Bone marrow (tissue), 2 donors: ENCODE measurements at places on chromosomes 13 and 19.

- no peak for DNase-seq
Measured at GRCh38 chr13:86403181-86403580, 604.0 kb upstream of the SLITRK6 start.

GRCh38 chr19:6767357-6768235 is at the start of gene SH2D3A:
SH2D3A (minus strand) TSS chr19:6767435; CDS start chr19:6763748, 3,687 bp downstream.
- DNase-seq, result peak; percentile 70

DNA sequence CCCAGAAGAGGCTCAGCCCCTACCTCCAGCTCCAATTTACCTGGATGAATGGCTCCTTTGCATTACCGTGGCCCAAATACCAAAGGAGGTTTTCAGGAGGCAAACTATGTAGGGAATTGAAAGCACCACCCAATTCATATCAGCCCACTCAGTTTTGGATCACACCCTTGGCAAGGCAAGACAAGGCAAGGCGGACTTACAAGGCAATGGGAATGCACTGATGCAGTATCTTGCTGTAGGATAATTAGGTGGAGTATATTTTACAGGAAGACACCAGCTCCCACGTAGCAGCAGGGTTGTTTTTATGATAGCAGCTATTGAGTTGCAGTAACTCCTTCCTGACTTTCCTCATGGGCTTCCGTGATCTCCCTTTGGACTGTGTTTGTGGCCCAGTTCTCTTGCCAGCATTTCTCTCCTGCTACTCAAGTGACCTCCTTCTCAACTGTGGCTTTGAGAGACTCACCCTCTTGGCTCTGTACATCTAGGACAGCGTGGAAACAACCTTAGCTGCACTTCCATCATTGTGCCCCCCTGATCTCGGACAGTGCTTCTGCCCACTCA is 935.9 kb downstream of the EFNB2 start:
- DNase-seq, result no peak

DNA sequence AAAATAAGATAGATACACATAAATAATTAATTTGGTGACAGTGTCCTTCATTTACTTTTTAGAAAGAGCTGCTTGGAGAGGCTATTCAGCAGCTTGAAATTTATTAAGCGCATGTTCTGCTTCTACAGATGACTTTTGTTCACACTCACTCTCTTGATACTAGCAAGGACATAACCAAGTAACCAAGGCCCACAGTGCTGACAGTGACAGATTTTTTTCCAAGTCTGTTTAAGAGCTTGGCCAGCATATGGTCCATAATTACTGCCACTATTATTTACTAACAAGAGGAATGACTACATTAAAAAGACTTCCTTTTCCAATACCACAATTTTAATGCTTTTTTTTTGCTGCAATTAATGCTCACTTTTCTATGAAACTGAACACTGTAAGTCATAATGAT is 673.7 kb upstream of the MIR17HG start:
- no peak for DNase-seq

DNA sequence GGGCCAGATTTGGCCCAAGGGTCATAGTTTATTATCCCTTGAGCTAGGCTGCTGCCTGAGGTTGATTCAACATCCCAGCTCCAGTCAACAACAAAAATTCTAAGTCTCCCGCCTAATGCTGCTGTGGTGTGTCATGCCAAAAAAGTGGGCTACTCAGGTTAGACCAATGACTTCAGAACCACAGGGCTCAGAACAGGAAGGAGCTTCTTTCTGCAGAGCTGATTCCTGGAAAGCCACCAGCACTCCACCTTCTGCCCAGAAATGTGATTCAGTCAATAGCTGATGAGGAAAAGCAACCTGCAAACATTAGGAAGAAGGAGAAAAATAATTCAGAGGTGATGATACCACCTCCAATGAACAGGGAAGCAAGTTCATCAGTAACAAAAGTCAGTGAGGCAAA is 56.1 kb upstream of the SERPINE3 start:
- DNase-seq, result no peak

GRCh38 chr19:19997656-19998268 is 41.5 kb downstream of the ZNF682 start:
- DNase-seq, result no peak

GRCh38 chr13:32323912-32324311 is 8.6 kb downstream of the BRCA2 start:
- DNase-seq, result no peak

- no peak for DNase-seq
Measured at GRCh38 chr19:2249010-2249866, at the start of gene AMH. AMH (plus strand) TSS chr19:2249323; CDS start chr19:2249333, 10 bp downstream.

GRCh38 chr19:36051637-36052036 is 2.4 kb downstream of the THAP8 start:
- DNase-seq, result no peak

DNA sequence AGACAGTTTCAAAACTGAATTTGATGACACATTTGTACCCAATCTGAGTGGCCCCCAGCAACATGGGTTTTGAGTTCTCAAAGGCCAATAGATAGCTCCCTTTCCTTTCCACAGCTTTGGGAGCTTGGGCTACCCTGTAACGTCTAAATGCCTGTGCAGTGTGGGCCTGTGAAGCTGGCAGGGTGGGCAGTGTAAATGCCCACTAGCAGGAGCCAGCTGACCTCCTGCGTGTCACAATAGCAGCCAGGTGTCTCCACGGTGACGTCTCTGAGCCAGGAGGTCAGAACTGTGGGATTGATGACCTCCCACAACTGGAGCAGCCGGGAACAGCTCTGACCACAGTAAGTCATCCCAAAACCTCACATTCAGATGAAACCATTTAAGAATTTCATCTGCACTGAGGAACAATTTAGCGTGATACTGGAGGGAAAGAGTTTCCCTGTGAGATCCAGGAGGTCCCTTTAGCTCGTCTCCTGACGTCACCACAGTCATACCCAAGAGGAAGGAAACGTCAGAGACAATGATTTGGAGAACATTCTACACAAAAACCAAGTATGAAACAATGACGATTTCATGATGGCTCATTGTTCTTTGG is at the start of gene IPO5:
TSS of gene IPO5 (plus strand) at position 300 of the 595 bp plus-strand sequence. CDS start 23,022 bp downstream, outside the sequence.
- DNase-seq, result no peak

GRCh38 chr19:19445911-19446361 is 40.5 kb downstream of the GATAD2A start:
- DNase-seq, result no peak

DNA sequence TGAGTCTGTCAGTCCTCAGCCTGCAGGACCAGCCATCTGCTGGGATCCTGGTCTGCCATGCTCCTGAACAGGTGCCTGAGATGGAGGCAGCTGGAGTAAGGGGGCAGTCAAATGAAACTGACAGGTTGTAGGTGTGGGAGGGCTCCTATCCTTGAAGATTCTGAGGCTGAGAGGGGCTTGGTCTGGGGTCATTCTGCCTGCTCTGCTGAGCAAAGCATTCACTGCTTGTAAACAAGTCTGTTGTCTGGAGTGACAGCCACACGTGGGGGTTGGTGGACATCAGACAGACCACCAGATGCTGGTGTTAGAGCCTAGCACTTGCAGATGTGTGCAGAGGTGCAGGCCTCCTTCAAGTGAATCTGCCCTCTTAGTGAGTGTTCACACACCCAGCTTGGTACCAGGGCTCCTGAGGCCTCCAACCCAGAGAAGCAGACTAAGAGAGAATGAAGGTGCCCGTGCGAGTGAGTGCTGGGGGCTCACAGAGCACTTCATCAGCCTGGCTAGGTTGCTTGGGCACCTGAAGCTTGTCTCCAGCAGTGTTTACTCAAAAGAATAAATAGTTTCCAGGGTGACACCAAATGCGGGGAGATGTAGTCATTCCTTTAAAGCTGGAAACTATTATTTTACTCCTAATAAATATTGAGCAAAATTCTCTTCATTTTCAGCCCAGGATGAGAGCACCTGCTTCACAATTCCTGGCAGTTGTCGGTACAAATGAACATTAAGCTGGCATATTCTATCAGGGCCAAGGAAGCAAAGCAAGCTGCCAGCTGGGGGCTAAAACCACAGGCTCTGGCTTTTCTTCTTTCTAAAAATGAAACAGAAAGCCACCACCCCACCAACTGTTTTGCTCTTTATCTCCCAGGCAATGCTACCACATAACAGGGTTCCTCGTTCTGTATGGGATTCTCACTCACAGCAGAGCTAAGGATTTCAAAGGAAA is 82.3 kb downstream of the RNASEH2B start:
- DNase-seq, result peak; percentile 73

- no peak for DNase-seq
Measured at GRCh38 chr19:18932216-18932841, 8.7 kb downstream of the HOMER3 start.

DNA sequence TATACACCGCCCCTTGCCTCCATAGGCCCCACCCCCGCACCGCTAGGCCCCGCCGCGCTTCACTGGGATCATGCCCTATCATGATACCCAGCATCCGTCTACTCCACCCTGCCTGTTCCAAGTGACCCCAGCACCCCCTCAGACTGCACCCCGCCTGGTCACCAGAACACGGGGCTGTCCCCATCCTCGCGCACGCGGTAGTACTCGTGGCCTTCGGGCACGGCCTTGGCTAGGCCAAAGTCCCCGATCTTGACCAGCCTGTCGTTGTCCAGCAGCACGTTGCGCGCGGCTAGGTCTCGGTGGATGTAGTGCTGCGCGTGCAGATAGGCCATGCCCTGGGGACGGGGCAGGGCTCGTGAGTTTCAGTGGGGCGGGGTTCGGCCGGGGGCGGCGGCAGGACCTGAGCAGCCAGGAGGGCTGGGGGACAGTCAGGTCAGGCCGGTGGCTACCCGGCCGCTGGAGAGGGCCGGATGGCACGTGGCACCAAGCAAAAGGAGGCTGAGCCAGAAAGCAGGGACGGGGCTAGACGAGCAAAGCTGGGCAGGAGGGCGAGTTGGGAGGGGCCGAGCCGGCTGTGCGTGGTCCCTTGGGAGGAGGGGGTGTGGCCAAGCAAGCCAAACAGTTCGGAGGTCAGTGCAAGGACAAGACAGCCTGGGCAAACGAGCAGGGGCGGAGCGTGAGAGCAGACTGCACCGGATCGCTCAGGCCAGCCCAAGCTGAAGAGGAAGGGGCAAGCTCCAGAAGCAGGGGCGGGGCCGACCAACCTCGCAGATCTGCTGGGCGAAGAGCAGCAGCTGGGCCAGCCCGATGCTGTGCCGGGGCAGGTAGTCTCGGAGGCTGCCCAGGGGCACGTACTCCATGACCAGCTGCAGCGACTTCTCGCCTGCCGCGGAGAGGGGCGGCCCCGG is 13.6 kb upstream of the ICAM3 start:
- no peak for DNase-seq

GRCh38 chr19:40216777-40217026 is 1.5 kb downstream of the TTC9B start:
- DNase-seq, result no peak

- DNase-seq, result no peak
Measured at GRCh38 chr13:109131698-109132257, 502.4 kb downstream of the MYO16 start.

DNA sequence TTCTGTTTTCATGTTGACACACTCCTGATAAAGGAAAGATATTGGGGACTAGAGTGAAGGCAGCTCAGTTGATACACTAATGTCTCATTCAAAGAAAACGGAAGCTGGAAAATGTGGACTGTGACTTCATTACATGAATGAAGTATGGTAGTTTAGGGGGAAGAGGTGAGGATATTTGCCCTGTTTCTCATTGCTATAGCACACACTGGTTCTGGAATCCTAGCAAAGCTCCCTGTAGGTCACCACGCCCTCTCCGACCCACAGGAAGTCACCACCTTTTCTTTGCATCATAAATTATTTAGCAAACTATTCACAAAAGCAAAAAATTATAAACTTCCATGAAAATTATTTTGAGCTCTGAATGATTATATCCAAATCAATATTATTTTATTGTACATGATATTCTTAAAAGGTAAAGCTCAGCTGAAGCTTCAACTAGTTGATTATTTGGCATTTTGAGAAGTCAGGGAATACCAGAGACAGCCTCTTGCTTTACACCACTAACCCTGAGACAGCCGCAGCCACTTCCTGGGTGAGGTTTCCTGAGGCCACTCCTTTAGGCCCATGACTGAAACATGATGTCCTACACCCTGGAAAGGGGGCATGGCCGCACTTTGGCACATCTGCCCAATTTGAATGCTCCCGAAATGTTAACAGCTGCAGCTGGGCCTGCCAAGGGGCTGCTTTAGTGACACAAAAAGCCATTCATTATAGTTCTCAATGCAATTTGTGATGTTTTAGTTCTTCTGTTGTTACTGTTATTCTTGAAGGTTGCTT is 50.0 kb upstream of the WDFY2 start:
- no peak for DNase-seq

- DNase-seq, result peak; percentile 32
Measured at GRCh38 chr19:19185853-19186740, 5.9 kb downstream of the BORCS8 start.

- no peak for DNase-seq
Measured at GRCh38 chr19:803686-804418, 6.6 kb downstream of the PTBP1 start.

- no peak for DNase-seq
Measured at GRCh38 chr13:67377919-67378318, 147.8 kb upstream of the PCDH9 start.

DNA sequence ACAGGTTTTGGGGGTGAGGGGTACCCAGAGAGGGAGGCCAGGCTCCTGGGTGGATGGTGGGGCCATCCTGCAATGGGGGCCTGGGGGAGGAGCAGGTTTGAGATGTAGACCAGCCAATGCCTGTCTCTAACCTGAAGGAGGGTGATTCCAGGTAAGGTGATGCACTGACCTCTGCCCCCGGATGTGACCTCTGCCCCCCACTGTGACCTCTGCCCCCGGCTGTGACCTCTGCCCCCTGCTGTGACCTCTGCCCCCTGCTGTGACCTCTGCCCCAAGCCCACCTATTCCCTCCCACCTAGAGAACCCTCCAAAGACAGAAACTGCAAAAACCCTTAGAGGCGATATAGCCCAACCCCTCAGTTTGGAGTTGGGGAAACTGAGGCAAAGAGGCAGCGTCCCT is 10.3 kb upstream of the SPACA4 start:
- no peak for DNase-seq

DNA sequence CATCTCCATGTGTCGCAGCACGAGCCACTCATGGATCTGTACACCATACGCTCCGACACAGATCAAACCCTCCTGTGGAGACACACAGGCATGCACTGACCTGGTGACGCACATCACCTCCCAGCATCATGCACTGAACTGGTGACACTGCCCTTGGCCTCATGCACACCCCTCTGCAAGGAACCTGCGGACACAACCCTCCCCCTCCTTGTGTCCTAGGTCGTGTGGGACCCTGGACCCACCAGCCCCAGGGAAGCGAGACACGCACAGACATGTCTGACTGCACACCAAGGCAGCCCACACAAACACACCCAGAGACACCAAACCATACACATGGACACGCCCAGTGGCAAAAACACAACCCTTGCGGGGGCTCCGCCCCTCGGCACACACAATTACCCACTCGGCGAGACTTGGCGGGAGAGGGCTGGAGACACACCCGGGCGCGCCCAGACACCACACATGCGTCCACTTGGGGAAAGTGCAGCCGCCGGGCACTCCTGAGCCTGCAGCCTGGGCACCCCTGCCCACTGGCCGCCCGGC is 2.0 kb upstream of the KCNN4 start:
- DNase-seq, result no peak
